Activated CD4-positive, alpha-beta T cell treated with anti-CD3 and anti-CD28 coated beads, Interleukin-2, Interleukin-4, amounts not matched to agents 100 ng/mL and 50 ng/mL, durations not matched to agents 16 hours and 8 hours (primary cell): ENCODE measurements at places on chromosomes 13 and 19.

DNA sequence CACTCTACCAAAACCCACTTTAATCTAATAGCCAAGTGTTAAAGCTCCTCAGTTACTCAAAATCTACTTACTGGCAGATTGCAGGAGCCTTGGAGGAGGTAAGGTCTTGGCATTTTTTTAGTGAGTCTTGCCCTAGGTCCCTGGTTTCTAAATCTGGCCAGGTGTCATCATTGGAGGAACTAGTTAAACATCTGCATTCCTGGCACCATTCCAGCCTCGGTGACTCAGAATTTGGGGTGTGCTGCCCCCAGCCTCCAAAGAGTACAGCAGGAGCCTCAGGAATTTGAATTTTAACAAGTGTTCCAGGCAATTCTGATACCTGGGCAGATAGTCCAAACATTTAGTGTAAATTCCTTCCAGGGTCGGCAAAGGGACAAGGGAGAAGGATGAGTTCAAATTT, 37.4 kb downstream of the KLF5 start:
- no peak for DNase-seq

- no peak for DNase-seq
Measured at GRCh38 chr13:19183676-19184075, 2.1 kb upstream of the TUBA3C start.

GRCh38 chr19:37227996-37228395, 10.0 kb downstream of the ZNF383 start:
- DNase-seq: no peak

GRCh38 chr13:75129331-75129730, 352.6 kb downstream of the TBC1D4 start:
- DNase-seq: no peak

GRCh38 chr19:39171479-39172465, 25.0 kb upstream of the NCCRP1 start:
- no peak for DNase-seq
